Endodermal cell (in vitro differentiated cells): ENCODE measurements at places on chromosomes 12 and 14. TPM values are rescaled to one million over a fixed set of nuclear protein-coding genes. Genes with fewer than 3 reads are reported as not detected.

Gene SLCO1B1
- 0.95 and 1.5 TPM in 2 replicates for total RNA-seq

Gene SLC17A8
- 0.16 and 0.40 TPM in 2 replicates for total RNA-seq

Gene NRIP2
- 0.45 TPM in 1 of 2 replicates, not detected in the other for total RNA-seq

Gene TC2N
- 17.3 and 18.2 TPM in 2 replicates for total RNA-seq

Gene FAM186B
- 0.22 to 0.57 TPM in 2 of 3 replicates, not detected in the other for total RNA-seq

Gene KCNMB4
- total RNA-seq, result 11.5 to 14.2 TPM (median 11.9 TPM) in 3 replicates

Gene CACNA2D4
- total RNA-seq, result 4.0 to 4.3 TPM (median 4.2 TPM) in 3 replicates

Gene FRMD6
- 11.1 to 13.8 TPM (median 12.1 TPM) in 3 replicates for total RNA-seq

Gene HOXC6
- total RNA-seq, result not detected in 2 replicates

Gene CACNA1C
- total RNA-seq, result 2.1 and 6.3 TPM in 2 replicates

Gene LRRC43
- 1.4 and 1.5 TPM in 2 replicates for total RNA-seq

- H3K36me3 ChIP-seq, result no peaks in the 10 kb centered on the region
- no peak for DNase-seq
- no peak overlapping the region for H3K27ac ChIP-seq
- no peak overlapping the region for H3K4me3 ChIP-seq
- H3K4me1 ChIP-seq, result no peaks in the 10 kb centered on the region
Measured at GRCh38 chr12:34336619-34337465, 314.5 kb downstream of the ALG10 start.

GRCh38 chr14:101561145-101561896 is at the start of gene DIO3:
TSS of gene DIO3 (plus strand) at chr14:101561495.
- peak within 1 kb of the TSS; percentile 86 for H3K4me3 ChIP-seq
- H3K27me3 ChIP-seq, result peaks cover 59% of the 10 kb centered on the region
- H3K4me1 ChIP-seq, result peaks cover 2% of the 10 kb centered on the region
- H3K36me3 ChIP-seq, result peaks cover 7% of the 10 kb centered on the region

DNA sequence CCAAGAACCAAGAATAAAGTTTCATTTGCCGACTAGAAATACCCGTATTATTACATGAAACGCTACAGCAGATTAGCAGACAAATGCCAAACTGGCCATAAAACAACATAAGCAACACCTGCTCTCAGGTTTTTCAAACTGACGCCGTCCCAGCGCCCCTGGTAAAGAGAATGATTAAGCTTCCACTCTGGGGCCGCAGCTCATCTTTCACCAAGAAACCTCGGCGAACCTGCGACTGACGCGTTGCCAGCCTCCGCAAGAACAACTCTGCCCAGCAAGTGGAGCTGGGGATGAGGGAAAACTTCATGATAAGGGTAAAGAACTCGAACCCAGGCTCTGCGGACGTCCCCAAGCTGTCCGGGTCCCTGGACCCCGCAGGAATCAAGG is 530 bp downstream of the ARL1 start:
- peaks cover 4% of the 10 kb centered on the region for H3K4me1 ChIP-seq
- peak overlapping the region; percentile 95 for H3K27ac ChIP-seq
- peaks cover 7% of the 10 kb centered on the region for H3K27me3 ChIP-seq

DNA sequence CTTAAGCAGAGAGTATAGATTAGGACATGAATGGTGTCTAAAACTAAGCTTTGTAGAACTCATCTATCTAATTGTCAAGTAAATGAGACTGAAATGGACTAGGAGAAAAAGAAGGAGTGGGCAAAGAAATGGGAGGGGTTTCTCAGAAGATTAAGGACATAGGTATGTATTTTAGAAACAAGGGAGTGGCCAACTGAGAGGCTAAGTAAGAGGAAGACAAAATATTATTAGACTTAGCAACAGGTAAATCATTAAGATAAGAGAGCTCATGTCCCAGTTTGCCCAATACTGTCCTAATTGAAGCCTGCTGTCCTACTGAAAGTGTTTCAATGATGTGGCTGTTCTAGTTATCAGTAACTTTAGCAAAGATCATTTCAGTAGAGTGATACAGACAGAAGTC is 171.4 kb downstream of the KITLG start:
- H3K27ac ChIP-seq, result no peak overlapping the region
- H3K27me3 ChIP-seq, result no peaks in the 10 kb centered on the region
- DNase-seq, result no peak
- H3K4me1 ChIP-seq, result no peaks in the 10 kb centered on the region

DNA sequence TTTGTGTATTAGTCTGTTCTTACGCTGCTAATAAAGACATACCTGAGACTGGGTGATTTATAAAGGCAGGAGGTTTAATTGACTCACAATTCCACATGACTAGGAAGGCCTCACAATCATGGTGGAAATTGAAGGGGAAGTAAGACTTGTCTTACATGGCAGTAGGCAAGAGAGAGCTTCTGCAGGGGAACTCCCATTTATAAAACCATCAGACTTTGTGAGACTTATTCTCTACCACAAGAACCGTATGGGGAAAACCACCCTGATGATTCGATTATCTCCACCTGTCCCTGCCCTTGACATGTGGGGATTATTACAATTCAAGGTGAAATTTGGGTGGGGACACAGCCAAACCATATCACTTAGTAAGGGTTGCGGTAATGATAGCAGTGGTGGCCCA is 833.1 kb downstream of the FLRT2 start:
- H3K36me3 ChIP-seq, result no peaks in the 10 kb centered on the region
- H3K4me3 ChIP-seq, result no peak overlapping the region
- no peak overlapping the region for H3K27ac ChIP-seq
- H3K27me3 ChIP-seq, result no peaks in the 10 kb centered on the region

DNA sequence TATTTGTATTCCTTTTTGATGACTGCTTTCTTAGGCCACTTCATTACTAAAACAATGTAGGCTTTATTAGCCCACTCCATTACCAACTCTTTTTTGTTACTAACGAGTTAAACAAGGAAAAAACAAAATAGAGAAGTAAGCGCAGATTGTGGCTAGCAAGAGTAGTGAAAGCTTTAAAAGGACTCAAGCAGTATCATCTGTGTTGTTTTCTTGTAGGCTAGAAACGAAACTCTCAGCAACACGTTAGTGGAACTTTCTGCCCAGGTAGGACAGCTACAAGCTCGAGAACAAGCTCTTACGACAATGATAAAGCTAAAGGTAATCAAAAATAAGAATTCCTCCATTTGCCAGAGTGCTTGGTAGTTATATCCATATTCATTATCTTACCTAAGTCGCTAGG is 11.1 kb downstream of the CCDC62 start:
- H3K27me3 ChIP-seq, result no peaks in the 10 kb centered on the region
- no peaks in the 10 kb centered on the region for H3K4me1 ChIP-seq
- H3K4me3 ChIP-seq, result no peak overlapping the region

- H3K4me1 ChIP-seq, result no peaks in the 10 kb centered on the region
- no peaks in the 10 kb centered on the region for H3K27me3 ChIP-seq
- peak overlapping the region; percentile 71 for H3K27ac ChIP-seq
- no peaks in the 10 kb centered on the region for H3K36me3 ChIP-seq
Measured at GRCh38 chr14:27929797-27930347, 836.7 kb upstream of the FOXG1 start.

- no peak overlapping the region for H3K4me3 ChIP-seq
- H3K27me3 ChIP-seq, result no peaks in the 10 kb centered on the region
- H3K36me3 ChIP-seq, result no peaks in the 10 kb centered on the region
- no peak for DNase-seq
- H3K4me1 ChIP-seq, result no peaks in the 10 kb centered on the region
Measured at GRCh38 chr12:128842579-128842978, 10.7 kb upstream of the GLT1D1 start.

DNA sequence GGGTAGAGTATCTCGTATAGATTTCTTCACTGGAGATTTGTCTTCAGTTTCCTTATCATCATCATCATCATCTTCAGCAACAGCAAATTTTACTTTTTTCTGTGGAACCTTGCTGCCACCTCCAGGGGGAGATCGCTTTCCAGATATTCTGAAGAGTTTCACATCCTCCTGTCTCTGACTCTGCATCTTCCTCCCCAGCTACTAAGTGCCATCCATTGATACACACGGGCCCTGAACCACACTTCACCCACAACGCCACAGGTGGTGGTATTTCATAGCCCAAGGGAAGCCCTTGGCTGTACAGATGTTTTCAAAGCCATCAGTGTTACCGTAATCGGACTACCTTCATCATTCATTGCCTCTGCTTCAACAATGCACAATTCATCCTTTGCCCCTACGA is 82.2 kb downstream of the PPP2R5C start:
- no peaks in the 10 kb centered on the region for H3K4me1 ChIP-seq
- H3K4me3 ChIP-seq, result no peak overlapping the region
- H3K27me3 ChIP-seq, result no peaks in the 10 kb centered on the region
- peaks cover 10% of the 10 kb centered on the region for H3K36me3 ChIP-seq
- no peak for DNase-seq

GRCh38 chr12:114820796-114821195 is 136.8 kb upstream of the TBX3 start:
- H3K4me1 ChIP-seq, result no peaks in the 10 kb centered on the region
- no peak for DNase-seq
- no peaks in the 10 kb centered on the region for H3K27me3 ChIP-seq

DNA sequence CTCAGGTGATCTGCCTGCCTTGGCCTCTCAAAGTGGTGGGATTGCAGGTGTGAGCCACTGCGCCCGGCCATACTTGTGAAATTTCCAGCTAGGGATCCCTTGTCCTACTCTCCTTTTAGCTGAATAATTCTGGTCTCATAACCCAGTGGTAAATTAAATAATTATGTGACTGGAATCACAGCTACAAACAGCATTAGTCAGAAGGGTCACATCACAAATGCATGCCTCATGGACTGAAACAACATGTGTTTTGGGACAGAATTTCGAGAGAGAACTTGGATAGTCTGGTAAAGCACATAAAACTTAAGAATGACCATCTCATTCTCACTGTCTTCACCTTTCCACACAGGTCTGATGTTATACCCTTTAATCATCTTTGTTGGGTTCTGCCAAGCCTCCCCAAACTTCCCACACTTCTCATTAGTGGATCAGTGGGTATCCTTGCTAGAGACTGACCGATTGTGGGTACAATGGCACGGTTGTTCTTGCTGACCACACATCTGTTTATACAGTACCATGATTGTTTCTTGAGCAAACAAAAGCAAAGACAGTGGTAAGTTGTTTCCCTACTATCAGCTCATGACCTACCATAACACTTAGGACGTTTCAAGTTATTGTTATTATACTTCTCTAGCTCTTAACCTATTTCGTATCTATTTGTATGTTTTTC is 5.1 kb downstream of the GPRC5D start:
- H3K4me1 ChIP-seq, result no peaks in the 10 kb centered on the region
- peaks cover 16% of the 10 kb centered on the region for H3K36me3 ChIP-seq
- H3K4me3 ChIP-seq, result no peak overlapping the region
- no peaks in the 10 kb centered on the region for H3K27me3 ChIP-seq
- no peak for DNase-seq

GRCh38 chr12:50477241-50477832 is 27.4 kb upstream of the DIP2B start:
- DNase-seq, result no peak
- peaks cover 63% of the 10 kb centered on the region for H3K36me3 ChIP-seq
- H3K27ac ChIP-seq, result no peak overlapping the region
- no peak overlapping the region for H3K4me3 ChIP-seq
- H3K27me3 ChIP-seq, result no peaks in the 10 kb centered on the region

- no peaks in the 10 kb centered on the region for H3K27me3 ChIP-seq
- H3K4me1 ChIP-seq, result no peaks in the 10 kb centered on the region
- peaks cover 58% of the 10 kb centered on the region for H3K36me3 ChIP-seq
- no peak for DNase-seq
- H3K4me3 ChIP-seq, result no peak overlapping the region
Measured at GRCh38 chr12:118145798-118146156, 9.9 kb downstream of the PEBP1 start.

GRCh38 chr12:90543841-90544240 is 411.1 kb downstream of the CCER1 start:
- DNase-seq, result no peak
- H3K27ac ChIP-seq, result no peak overlapping the region
- no peaks in the 10 kb centered on the region for H3K4me1 ChIP-seq

- H3K4me3 ChIP-seq, result no peak overlapping the region
- H3K4me1 ChIP-seq, result no peaks in the 10 kb centered on the region
- H3K36me3 ChIP-seq, result peaks cover 64% of the 10 kb centered on the region
- no peak for DNase-seq
- no peak overlapping the region for H3K27ac ChIP-seq
Measured at GRCh38 chr12:14435627-14436026, 70.1 kb downstream of the ATF7IP start.

GRCh38 chr12:95700316-95700785 is 90.2 kb downstream of the NTN4 start:
- H3K27me3 ChIP-seq, result no peaks in the 10 kb centered on the region
- peaks cover 89% of the 10 kb centered on the region for H3K36me3 ChIP-seq
- H3K4me3 ChIP-seq, result no peak overlapping the region
- no peaks in the 10 kb centered on the region for H3K4me1 ChIP-seq
- DNase-seq, result no peak

GRCh38 chr14:106681161-106681560 is 1154.8 kb downstream of the TMEM121 start:
- H3K27ac ChIP-seq, result no peak overlapping the region
- DNase-seq, result no peak
- no peak overlapping the region for H3K4me3 ChIP-seq
- H3K36me3 ChIP-seq, result no peaks in the 10 kb centered on the region
- H3K4me1 ChIP-seq, result no peaks in the 10 kb centered on the region

DNA sequence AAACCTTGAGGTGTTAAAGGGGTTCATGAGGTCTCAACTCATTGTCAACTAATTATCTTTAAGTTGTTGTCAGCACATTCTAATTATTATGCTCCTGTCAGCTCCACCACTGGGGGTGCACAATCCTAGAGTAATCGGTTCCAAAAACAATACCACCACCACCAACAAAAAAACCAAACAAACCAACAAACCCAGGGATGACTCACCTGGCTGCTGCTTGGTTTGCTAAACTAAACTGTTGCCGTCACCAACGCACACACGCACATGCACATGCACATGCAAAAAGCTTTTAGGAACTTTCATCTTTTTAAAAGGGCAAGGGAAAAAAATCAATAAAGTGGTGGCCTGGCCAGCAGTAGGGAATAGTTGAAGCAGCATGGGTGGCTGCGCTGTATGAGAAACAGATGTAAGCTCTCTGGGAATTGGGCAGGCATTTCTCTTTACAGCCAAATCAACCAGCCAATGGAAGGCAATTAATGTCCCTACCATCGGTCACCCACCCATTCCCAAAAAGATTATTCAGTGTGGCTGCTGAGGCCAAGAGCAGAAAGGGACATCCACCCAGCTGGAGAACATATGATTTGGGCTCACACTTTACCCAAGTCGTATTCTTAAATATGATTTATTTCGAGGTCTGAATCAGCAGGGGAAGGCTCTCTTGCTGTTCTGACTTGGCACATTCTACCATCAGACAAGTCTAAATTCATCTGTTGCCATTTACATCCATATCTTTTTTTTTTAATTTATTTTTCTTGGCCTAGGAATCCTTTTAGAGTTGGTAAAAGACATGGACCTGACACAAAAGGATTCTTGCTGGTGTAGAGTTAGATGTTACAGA is 20.0 kb downstream of the TMEM30B start:
- peaks cover 68% of the 10 kb centered on the region for H3K27me3 ChIP-seq
- no peak overlapping the region for H3K27ac ChIP-seq
- peaks cover 3% of the 10 kb centered on the region for H3K4me1 ChIP-seq

GRCh38 chr12:110635055-110635454 is 21.1 kb downstream of the TCTN1 start:
- H3K27me3 ChIP-seq, result no peaks in the 10 kb centered on the region
- H3K4me3 ChIP-seq, result no peak overlapping the region
- H3K36me3 ChIP-seq, result no peaks in the 10 kb centered on the region

DNA sequence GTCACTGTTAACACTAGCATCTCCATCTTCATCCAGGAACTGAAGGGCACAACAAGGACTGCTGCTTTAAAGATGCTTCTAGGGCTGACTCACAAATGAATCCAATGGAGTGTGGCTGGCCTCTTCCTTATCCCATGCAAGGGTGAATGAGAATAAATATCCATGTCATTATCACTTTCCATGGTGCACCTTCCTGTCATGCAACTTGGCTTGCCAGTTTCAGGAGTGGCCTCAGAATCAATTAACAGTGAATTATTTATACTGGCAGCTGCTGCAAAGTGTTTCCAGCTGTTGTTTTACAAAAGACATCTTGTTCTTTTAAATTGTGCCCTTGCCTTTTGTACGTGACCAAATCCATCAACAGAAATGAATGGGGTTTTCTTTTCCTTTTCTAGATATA is 499.3 kb upstream of the TMEM132C start:
- DNase-seq, result no peak
